ENCODE measurements at places on chromosomes 12 and 14.

DNA sequence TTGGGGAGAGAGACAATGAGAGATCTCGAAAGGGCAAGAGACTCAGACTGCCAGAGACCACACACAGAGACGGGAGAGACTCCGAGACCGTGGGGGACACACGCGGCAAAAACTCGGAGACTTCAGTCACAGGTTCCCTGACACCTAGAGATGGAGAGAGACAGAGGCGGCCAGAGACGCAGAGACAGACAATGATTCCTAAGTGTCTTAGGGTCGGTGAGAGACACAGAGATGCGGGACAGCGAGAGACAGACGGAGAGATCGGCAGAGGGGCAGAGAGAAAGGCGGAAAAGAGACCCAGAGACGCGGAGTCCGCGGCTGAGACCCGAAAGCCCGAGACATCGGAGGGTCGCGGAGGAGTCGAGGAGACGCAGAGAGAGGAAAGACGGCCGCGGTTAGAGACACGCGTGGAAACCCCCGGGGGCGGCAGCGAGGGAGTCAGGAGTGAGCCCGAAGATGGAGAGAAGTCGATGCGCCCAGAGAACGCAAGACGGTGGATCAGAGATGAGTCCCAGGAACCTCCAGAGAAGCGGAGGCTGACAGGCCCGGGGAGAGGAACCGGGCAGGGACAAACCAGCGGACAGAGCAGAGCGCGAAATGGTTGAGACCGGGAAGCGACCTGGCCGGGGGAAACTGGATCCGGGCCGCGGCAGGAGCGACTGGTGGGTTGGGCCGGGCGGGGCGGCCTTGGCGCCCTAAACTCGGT lies 7.8 kb downstream of the LHX5 start:
- DNase-seq = no peak

- DNase-seq = no peak
Measured at GRCh38 chr14:96038558-96038919, 623 bp upstream of the C14orf132 start.

GRCh38 chr12:75315518-75315917 lies 14.6 kb downstream of the CAPS2 start:
- DNase-seq = peak; percentile 15

DNA sequence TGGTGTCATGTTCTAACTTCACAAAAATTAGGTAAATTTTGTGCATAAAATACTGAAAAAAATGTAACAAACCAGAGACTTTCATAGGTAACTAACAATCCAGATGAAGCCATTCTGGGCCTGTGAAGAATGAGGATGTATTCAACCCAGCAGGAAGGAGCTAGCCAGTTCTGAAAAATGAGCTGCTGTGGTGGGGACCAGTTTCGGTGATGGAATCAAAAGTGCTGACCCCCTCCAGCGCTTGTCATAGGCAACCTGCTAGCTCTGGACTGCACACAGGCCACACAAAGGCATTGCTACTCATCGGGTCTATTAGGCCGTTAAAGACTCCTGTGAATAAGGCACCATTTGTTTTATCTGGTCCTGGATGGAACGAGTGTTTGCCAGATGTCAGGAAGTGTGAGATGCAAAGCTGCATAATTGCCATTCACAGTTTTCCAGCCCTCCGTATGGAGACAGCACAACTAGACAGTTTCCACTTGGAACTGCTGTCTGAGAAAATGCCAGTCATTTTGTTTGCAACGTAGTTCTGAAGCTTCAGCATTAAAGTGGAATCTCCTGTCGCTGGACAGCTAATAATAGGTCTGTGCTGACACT lies 3.3 kb upstream of the RIMBP2 start:
- DNase-seq = no peak

DNA sequence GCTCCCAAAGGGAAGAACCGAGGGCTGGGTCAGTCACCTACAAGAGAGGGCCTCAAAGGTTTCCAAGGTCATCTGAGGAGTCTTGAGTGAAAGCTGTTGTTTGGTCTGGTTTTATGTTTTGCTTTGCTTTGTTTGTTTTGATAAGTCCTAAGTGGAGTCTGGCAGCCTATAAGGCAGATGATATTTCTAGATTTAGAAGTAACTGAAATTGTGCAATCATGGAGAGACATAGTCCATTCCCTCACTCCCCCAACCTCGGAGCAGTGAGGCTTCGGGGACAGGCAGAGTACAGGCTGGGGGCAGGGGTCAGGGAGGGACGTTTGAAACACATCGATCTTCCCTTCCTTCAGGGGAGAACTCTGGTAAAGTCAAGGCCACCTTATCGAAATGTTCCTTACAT lies 42.3 kb downstream of the TTC9 start:
- no peak for DNase-seq

- no peak for DNase-seq
Measured at GRCh38 chr14:96252323-96252998, 3.5 kb upstream of the BDKRB1 start.

- DNase-seq = no peak
Measured at GRCh38 chr12:121620333-121620891, 5.9 kb upstream of the ORAI1 start.

DNA sequence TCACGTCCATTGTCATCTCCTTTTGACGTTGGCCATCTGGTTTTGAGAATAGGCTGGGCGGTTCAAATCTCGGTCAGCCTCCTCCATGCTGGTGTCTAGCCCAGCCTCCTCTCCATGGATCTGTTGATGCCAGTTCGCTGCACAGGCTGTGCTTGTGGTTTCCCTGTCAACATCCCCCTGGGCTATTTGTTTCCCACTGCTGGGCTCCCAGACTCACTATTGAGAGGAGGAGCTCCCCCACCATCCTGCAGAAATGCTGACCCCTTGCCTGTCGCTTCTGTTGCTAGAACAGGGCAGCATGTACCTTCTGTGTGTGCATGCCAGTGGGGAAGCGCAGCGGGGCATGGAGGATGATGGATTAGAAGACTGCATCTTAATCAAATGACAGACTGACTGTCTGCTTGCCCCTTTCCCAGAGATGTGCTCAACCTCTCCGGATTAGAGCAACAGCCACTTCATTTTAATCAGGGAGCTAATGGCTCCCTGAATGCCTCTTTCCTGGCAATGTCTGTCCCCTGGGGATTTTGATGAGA lies 170.5 kb downstream of the TSPAN9 start:
- DNase-seq = no peak
